ENCODE measurements at places on chromosomes 7 and 10.
A peak's percentile ranks its signal among the peaks of the same experiment; 100 is the strongest.

DNA sequence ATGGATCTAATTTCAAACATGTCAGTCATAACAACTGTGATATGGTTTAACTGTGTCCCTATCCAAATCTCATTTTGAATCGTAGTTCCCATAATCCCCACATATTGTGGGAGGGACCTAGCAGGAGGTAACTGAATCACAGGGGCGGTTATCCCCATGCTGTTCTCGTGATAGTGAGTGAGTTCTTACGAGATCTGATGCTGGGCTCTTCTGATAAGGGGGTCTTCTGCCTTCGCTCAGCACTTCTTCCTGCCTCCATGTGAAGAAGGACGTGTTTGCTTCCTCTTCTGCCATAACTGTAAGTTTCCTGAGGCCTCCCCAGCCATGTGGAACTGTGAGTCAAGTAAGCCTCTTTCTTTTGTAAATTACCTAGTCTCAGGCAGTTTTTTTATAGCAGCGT, 138.0 kb upstream of the PCGF5 start:
- DNase-seq: no peak

DNA sequence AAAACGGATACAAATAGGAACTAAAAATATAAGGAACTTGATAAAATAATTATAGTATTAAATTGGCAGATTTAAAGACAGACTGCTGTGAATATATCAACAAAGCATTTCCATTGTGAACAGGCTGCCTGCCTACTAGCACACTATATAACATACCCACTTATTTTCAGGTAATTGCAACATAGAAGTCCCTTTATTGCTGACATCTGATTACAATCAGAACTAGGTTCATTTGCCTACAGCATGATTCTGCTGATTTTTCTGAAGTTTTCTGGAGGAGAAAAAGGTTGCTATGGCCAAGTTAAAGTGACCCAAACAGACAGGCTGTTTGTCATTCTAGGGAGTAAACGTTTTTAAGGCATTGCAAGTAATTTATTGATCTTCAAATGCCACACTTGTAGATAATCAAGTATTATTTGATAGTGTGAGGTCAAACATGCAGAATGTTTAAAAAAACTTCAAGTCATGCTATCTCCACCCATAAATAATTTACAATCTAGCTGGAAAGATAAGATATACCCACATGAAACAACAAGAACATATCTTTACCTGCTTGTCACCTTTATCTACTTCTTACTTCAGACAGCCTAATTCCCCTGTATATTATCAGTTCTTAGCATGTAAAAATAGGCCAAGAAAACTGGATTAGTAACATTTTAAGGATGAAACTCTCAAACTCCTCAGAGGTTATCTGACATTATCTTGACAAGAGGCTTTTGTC, 40.5 kb downstream of the MTPN start:
- DNase-seq: no peak

- no peak for DNase-seq
Measured at GRCh38 chr7:37986908-37987330, 66.5 kb downstream of the EPDR1 start.

GRCh38 chr7:1959305-1959704, 273.4 kb downstream of the MAD1L1 start:
- no peak for DNase-seq

DNA sequence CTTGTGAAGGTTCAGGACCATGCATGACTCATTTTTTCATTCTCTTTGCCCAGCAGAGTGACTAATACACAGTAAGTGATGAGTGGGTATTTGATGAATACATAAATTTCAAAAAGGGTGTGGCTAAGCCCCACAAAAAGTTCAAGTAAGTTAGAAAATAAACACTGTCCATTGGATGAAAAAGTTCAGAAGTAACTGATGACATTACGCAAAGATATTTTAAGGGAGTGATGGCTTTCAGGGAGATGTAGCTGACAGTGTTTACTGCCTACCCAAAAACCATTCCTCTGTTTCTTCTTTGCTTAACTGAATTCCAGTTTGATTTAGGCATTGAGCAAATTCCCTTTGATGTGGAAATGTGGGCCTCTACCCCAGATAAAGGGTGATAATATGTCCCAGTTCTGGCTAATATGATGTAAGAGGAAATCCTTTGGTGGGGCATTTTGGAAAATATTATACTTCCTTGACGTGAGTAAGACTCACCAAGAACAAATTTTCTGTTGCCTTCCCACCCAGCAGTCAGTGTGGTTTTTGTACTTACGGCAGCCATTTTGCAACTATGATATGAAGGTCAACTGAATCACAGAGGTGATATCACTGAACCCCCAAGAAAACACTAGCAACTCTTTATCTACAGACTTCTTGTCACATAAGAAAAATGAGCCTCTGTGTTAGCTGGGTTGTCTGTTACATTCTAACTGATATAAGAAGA, 29.0 kb upstream of the EBLN1 start:
- DNase-seq: peak; percentile 22

DNA sequence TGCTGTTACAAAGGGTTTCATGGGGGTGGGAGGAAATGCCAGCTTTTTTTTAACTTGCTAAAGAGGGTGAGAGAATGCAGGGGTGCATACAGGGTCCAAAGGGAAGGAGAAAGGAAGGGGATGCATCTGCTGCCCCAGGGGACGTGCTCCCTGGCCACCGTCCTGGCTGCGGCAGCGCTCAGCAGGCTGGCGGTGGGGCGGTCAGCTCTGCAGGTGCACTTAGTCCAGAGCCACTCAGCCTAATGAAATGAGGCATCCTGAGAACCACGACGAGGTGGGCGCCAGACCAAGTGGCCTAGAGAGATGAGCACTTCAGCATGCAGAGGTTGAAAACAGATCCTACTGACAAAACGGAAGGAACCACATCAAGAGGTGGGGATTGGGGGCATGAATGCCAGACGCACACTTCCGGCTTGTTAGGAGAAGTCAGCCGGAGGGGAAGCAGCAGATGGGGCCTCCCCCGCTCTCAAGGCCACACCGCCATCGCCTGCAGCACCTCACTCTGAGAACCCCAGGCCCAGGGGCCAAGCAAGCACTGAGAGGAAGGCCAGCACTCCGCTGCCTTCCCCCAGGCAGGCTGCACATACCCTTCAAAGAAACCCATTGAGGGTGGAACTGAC, 94.5 kb downstream of the MAD1L1 start:
- peak; percentile 85 for DNase-seq

- DNase-seq: no peak
Measured at GRCh38 chr10:1782841-1783240, 45.5 kb upstream of the ADARB2 start.

- DNase-seq: peak; percentile 61
Measured at GRCh38 chr7:44727158-44727936, 21.3 kb upstream of the ZMIZ2 start.

GRCh38 chr10:28857164-28857563, 179.8 kb downstream of the BAMBI start:
- no peak for DNase-seq

DNA sequence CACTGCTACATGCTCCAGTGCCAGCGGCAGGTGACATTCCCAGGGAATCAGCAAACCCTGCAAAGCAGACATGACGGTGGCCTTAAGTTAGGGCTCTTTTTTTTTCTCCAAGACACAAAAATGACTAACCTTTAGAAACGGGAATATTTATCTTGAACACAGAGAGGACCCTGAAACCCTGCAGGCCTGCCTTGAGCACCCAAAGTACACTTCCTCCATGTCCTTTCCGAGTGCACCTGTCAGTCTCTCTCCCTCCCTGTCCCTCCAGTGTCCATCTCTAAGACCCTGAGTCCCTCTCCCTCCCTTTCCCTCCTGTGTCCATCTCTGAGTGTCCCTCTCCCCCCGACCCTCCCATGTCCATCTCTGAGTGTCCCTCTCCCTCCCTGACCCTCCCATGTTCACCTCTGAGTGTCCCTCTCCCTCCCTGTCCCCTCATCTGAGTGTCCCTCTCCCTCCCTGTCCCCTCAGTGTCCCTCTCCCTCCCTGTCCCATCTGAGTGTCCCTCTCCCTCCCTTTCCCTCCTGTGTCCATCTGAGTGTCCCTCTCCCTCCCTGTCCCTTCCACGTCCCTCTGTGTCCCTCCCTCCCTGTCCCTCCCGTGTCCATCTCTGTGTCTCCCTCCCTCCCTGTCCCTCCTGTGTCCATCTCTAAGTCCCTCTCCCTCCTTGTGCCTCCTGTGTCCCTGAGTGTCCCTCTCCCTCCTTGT, 51.2 kb upstream of the CAMK2B start:
- no peak for DNase-seq

DNA sequence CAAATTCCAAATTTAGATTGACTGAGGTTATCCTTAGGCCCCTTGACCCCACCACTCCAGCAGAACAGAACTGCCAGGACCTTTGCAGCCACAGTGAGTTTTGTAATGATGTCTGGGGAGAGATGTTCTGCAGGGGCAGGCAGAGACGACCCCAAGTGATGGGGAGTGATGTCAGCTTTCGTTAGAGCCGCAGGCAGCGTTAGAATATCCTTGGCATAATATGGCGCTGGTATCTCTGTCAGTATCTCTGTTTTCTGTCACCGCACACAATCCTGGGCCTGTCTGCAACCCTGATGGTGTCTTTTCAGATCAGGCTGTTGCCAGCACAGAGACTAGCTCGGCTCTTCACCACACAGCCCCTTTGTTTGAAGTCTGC, 1083.6 kb downstream of the KCNMA1 start:
- DNase-seq: no peak

- no peak for DNase-seq
Measured at GRCh38 chr7:33494474-33494873, 365.1 kb downstream of the BBS9 start.

DNA sequence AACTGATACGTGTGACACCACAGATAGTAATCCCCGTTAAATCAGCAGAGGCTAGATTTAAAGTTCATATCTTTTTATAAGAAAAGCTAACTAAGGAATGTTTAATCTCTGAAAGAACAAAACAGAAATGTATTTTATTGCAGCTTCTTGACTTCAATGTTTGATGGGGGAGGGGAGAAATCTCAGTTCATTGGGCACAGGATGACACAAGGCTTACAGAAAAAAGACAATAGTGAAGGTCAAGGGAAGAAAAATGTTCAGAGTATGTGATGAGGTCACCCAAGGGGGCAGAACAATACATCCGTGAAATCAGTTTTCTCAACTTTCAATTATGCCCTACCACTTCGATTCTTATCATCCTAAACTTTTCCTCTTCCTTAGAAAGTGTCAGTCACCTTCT, 102.9 kb downstream of the ELAPOR2 start:
- DNase-seq: no peak

- peak; percentile 55 for DNase-seq
Measured at GRCh38 chr7:141563956-141564623, 12.9 kb downstream of the AGK start.

GRCh38 chr7:96216373-96216772, 105.5 kb downstream of the SLC25A13 start:
- no peak for DNase-seq

DNA sequence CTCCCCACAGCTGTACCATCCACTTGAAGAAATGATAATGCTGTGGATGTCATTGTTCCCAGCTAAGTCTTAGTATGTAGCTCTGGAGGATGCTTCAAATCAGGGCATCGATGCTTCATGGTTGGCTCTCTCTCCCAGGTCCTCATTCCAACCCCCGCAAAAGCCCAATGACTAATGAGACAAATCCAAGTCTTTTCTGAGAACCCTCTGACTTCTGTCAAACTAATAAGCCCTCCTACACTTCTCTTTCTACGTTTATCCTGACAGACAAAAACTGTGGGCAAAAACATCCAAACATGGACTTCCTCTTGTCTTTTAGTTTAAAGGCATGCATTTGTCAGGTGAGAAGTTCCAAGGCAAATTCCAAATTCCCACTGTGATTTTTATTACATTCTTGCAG, 260.4 kb upstream of the TAC1 start:
- DNase-seq: no peak

GRCh38 chr10:80462981-80463741, 9.1 kb downstream of the TSPAN14 start:
- peak; percentile 43 for DNase-seq
